ENCODE measurements at places on chromosomes 3 and 15. TPM values are rescaled to one million over a fixed set of nuclear protein-coding genes. Genes with fewer than 3 reads are reported as not detected.
A peak's percentile ranks its signal among the peaks of the same experiment; 100 is the strongest.

MYLK gene
- total RNA-seq, result 0.21 TPM

ZNF148 gene
- 38.0 TPM for total RNA-seq

DENND6A gene
- total RNA-seq, result 20.8 TPM

LDHAL6B gene
- total RNA-seq, result not detected

AP2M1 gene
- 242 TPM for total RNA-seq

PLA2G4F gene
- total RNA-seq, result not detected

ABHD5 gene
- total RNA-seq, result 19.5 TPM

GOLGA6D gene
- not detected for total RNA-seq

UBA7 gene
- total RNA-seq, result 91.7 TPM

IL17RC gene
- 0.42 TPM for total RNA-seq

GATM gene
- 0.65 TPM for total RNA-seq

RASGRF1 gene
- not detected for total RNA-seq

GRCh38 chr3:4813909-4814304 is 165.3 kb upstream of the BHLHE40 start:
- DNase-seq, result no peak
- H3K36me3 ChIP-seq, result peaks cover 83% of the 10 kb centered on the region
- H3K27ac ChIP-seq, result peak overlapping the region; percentile 76
- H3K4me1 ChIP-seq, result peaks cover 38% of the 10 kb centered on the region
- H3K27me3 ChIP-seq, result no peaks in the 10 kb centered on the region

DNA sequence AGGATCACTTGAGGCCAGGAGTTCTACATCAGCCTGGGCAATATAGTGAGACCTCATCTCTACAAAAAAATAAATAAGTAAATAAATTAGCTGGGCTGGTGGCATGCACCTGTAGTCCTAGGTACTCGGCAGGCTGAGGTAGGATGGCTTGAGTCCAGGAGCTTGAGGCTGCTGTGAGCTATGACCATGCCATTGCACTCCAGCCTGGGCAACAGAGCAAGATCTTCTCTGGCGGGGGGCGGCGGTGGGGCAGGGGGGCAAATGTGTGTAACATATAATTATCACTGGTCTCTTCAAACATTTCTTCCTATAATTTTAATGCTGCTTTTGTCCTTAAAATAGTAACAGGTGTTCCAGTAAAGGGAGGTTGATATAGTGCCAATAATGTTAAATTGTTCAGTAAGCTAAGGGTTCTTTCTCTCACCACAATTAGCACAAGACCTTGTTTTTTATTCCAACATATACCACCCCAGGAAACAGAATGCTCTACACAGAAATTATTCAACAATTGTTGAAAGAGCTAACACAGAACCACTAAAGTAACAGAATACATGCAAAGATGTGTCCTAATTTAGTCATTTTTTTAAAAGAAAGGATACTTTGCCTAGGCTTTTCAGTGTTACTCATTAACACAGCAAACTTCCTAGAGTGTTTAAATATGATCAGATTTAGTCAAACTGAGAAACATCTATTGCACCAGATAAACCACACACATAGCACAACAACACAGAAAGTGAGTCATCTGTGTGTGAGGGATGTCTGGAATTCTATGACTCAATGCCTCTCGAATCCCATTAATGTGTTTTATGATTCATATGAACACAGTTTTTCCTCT is 29.1 kb downstream of the ANKRD28 start:
- peaks cover 27% of the 10 kb centered on the region for H3K4me1 ChIP-seq
- peak overlapping the region; percentile 24 for H3K4me3 ChIP-seq
- peaks cover 47% of the 10 kb centered on the region for H3K36me3 ChIP-seq

DNA sequence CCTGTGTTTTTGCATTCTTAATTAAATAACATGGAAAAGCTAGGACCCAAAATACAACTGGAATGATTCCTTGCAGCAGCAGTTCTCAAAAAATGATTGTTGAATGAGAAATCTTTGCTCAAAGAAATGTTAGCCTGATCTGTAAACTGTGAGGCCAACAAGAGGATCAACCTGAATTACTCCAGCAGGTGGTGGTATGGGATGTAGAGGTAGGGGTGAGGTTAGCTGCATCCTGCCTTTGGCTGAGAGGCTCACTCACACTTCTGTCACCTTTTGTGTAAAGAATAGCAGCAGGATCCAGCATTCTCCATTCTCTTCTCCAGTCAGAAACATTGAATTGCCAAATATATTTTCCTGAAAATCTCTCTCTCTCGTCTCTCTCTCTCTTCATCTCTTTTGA is 26.5 kb upstream of the FAM98B start:
- DNase-seq, result no peak
- H3K27ac ChIP-seq, result no peak overlapping the region
- H3K27me3 ChIP-seq, result peaks cover 39% of the 10 kb centered on the region

DNA sequence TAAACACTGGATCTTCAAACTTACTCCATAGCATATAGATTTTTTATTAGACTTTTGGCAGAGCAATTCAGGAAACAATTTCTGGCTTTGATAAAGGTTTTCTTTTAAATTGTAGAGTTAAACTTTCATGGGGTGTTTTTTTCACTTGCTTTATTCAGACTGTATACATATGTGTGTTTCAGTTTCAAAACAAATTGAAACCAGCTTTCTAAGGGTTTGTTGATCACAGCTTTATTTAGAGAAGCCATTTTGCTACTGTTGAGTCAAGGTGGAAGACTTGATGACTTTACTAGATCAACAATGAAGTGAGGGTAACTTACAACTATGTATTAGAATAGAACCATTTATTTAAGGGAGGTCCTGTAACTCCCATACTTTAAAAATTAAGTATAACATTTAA is 6.2 kb downstream of the UBE2E1 start:
- H3K36me3 ChIP-seq, result peaks cover 36% of the 10 kb centered on the region
- peak overlapping the region; percentile 92 for H3K4me3 ChIP-seq
- no peaks in the 10 kb centered on the region for H3K27me3 ChIP-seq
- peak overlapping the region; percentile 96 for H3K27ac ChIP-seq
- no peak for DNase-seq
- peaks cover 55% of the 10 kb centered on the region for H3K4me1 ChIP-seq

GRCh38 chr3:126922466-126922865 is 60.4 kb upstream of the PLXNA1 start:
- peaks cover 12% of the 10 kb centered on the region for H3K4me1 ChIP-seq
- H3K4me3 ChIP-seq, result no peak overlapping the region
- no peak for DNase-seq
- H3K27ac ChIP-seq, result no peak overlapping the region
- no peaks in the 10 kb centered on the region for H3K36me3 ChIP-seq

GRCh38 chr3:45506751-45507391 is 87.7 kb upstream of the LIMD1 start:
- no peaks in the 10 kb centered on the region for H3K27me3 ChIP-seq
- no peak overlapping the region for H3K4me3 ChIP-seq
- no peak for DNase-seq
- peaks cover 10% of the 10 kb centered on the region for H3K36me3 ChIP-seq
- H3K27ac ChIP-seq, result no peak overlapping the region
- H3K4me1 ChIP-seq, result peaks cover 7% of the 10 kb centered on the region

DNA sequence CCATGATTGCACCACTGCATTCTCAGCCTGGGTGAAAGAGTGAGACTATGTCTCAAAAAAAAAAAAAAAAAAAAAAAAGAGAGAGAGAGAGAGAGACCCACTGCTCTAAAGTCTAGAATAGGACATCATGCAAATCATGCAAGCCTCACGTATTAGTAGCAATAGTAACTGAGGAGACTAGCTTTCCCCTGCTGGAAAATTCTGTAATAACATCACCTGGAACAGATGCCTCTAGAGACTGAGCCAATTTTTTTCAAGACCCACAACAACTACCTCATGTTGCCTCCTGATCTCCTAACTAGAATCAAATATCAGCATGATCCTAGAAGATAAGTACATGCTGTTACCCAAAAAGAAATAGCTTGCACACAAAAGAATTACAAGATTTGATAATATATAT is 461.9 kb downstream of the AGBL1 start:
- H3K36me3 ChIP-seq, result no peaks in the 10 kb centered on the region
- H3K4me1 ChIP-seq, result no peaks in the 10 kb centered on the region
- DNase-seq, result no peak
- H3K27me3 ChIP-seq, result no peaks in the 10 kb centered on the region
- H3K27ac ChIP-seq, result no peak overlapping the region

GRCh38 chr3:189365609-189366564 is 194.1 kb downstream of the TPRG1 start:
- H3K27me3 ChIP-seq, result no peaks in the 10 kb centered on the region
- H3K4me3 ChIP-seq, result no peak overlapping the region
- peaks cover 30% of the 10 kb centered on the region for H3K4me1 ChIP-seq
- no peak overlapping the region for H3K27ac ChIP-seq
- no peak for DNase-seq
- peaks cover 7% of the 10 kb centered on the region for H3K36me3 ChIP-seq

GRCh38 chr3:126659915-126660886 is 5.3 kb upstream of the TXNRD3 start:
- H3K27ac ChIP-seq, result no peak overlapping the region
- peaks cover 8% of the 10 kb centered on the region for H3K27me3 ChIP-seq
- H3K4me1 ChIP-seq, result no peaks in the 10 kb centered on the region
- no peak overlapping the region for H3K4me3 ChIP-seq
- H3K36me3 ChIP-seq, result no peaks in the 10 kb centered on the region

GRCh38 chr15:95168951-95169431 is 937.6 kb downstream of the MCTP2 start:
- H3K4me3 ChIP-seq, result no peak overlapping the region
- peaks cover 4% of the 10 kb centered on the region for H3K27me3 ChIP-seq
- no peaks in the 10 kb centered on the region for H3K4me1 ChIP-seq
- no peak for DNase-seq

DNA sequence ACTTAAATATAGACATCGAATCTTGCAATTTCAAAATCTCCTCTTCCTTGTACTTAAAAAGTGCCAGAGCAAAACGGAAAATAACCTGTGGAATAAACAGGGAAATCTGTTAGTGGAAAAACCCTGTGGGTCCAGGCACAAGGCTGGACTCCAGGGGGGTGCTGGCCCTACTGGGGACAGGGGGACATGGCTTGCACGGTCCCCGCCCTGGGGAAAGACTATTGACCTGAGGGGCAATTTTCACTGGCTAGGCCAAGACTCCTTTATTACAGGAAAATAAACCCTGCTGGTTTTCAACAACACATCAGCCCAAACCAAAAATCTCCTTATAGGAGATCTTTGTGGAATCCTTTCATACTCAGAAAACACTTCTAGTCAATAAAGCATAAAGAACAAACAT is 75.9 kb downstream of the TBC1D2B start:
- no peak overlapping the region for H3K4me3 ChIP-seq
- H3K4me1 ChIP-seq, result peaks cover 19% of the 10 kb centered on the region
- H3K27me3 ChIP-seq, result no peaks in the 10 kb centered on the region
- DNase-seq, result no peak

DNA sequence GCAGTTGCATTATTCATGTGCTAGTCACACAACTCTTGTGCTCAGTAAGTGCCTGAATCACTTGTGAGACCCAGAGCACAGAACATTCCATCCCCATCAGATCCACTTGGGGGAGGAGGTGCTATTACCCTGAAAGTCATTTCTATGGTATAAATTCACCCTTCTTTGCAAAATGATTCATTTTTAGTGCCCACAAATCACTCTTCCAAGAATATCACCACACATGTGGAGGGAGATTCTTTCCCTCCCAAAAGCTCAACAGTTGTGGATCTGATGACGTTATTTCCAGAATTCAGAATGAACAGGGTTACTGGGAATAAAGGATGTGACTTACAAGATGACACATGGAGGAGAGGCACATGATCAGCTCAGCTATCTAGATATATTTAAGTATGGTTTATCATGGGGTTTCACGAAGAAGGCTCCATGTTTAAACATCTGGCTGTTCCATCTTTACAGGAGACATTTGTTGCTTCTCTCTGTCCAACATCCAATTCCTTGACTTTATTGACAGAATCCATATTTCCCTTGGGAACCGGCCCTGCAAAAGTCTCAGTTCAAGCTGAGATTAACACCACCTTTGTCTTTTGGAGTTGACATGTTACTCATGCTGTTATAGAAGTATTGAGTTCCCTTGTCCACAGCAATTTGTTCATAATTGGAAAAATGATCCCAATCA is 214.2 kb upstream of the PROK2 start:
- no peak overlapping the region for H3K4me3 ChIP-seq
- peak overlapping the region; percentile 58 for H3K27ac ChIP-seq
- no peaks in the 10 kb centered on the region for H3K27me3 ChIP-seq

DNA sequence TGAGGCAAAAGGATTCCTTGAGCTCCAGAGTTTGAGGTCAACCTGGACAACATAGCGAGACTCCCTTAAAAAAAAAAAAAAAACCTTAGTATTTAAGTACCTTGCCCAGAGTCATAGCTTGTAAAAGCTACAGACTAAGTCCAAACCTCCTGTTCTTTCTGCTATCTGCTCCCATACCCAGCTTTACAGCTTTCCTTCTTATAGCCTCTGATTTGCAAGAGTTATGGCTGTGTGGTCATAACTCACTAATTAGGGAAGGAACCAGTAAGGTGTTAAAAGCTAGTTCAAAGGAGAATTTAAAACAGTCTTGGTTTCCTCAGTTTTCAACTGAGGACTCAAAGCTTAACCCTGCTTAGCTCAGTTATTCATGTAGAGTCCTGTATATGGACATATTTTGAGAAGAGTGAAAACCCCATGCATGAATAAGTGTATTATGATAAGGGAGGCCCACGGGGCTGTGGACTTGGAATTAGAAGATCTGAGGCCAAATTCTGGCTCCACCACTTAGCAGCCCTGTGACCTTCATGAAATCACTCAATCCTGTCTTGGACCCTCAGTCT is 135.5 kb upstream of the SMAD3 start:
- peaks cover 17% of the 10 kb centered on the region for H3K27me3 ChIP-seq
- no peaks in the 10 kb centered on the region for H3K4me1 ChIP-seq
- H3K27ac ChIP-seq, result no peak overlapping the region
- H3K4me3 ChIP-seq, result no peak overlapping the region

- peak; percentile 52 for DNase-seq
- peaks cover 37% of the 10 kb centered on the region for H3K36me3 ChIP-seq
- peak overlapping the region; percentile 86 for H3K27ac ChIP-seq
- peaks cover 69% of the 10 kb centered on the region for H3K4me1 ChIP-seq
- no peaks in the 10 kb centered on the region for H3K27me3 ChIP-seq
These were observed 20.0 kb downstream of the GPR15 start for GRCh38 chr3:98551754-98552153.

DNA sequence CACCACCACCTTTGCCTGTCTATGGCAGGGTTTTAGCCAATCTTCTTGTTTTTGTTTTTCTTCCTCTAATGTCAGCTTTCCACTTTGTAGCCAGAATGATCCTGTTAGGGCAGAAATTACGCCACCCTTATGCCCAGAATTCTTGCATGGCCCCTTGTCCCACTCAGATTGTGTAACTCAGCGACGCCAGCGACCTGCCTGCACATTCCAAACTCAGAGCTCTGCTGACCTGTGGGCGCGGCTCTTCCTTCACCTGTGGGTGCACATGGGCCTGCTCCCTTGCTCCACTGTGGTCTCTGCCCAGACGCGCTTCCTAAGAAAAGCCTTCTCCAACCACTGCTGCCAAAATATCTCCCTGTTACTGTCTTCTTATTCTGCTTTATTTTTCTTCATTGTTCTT is 45.0 kb downstream of the MED12L start:
- peaks cover 7% of the 10 kb centered on the region for H3K4me1 ChIP-seq
- H3K27me3 ChIP-seq, result peaks cover 14% of the 10 kb centered on the region
- no peak for DNase-seq
- no peak overlapping the region for H3K27ac ChIP-seq
- no peaks in the 10 kb centered on the region for H3K36me3 ChIP-seq

- H3K4me1 ChIP-seq, result no peaks in the 10 kb centered on the region
- H3K27me3 ChIP-seq, result peaks cover 4% of the 10 kb centered on the region
These were observed 206.3 kb upstream of the PRICKLE2 start for GRCh38 chr3:64431526-64432091.

GRCh38 chr15:94233441-94233840 is 2.1 kb downstream of the MCTP2 start:
- DNase-seq, result no peak
- peak overlapping the region; percentile 76 for H3K4me3 ChIP-seq
- peak overlapping the region; percentile 6 for H3K27ac ChIP-seq

GRCh38 chr15:73972984-73973682 is 19.0 kb downstream of the STOML1 start:
- peaks cover 3% of the 10 kb centered on the region for H3K36me3 ChIP-seq
- peaks cover 5% of the 10 kb centered on the region for H3K27me3 ChIP-seq
- peak; percentile 95 for DNase-seq
- peak overlapping the region; percentile 25 for H3K27ac ChIP-seq
- peak overlapping the region; percentile 51 for H3K4me3 ChIP-seq
